A549 treated with Hydrocortisone at 1 μM for 4 hours (cell line): ENCODE measurements at places on chromosomes 6 and 20. TPM values are rescaled to one million over a fixed set of nuclear protein-coding genes. Genes with fewer than 3 reads are reported as not detected.

ULBP1 gene
- total RNA-seq = 0.77 to 0.89 TPM (median 0.83 TPM) in 5 replicates

SLC22A16 gene
- total RNA-seq = not detected in 5 replicates

SSTR4 gene
- total RNA-seq = 0.32 to 0.60 TPM (median 0.49 TPM) in 5 replicates

ARHGAP40 gene
- total RNA-seq = 0.08 TPM in 1 of 5 replicates, not detected in the others

OOEP gene
- not detected in 5 replicates for total RNA-seq

UNC93A gene
- not detected in 5 replicates for total RNA-seq

CLPSL1 gene
- not detected in 5 replicates for total RNA-seq

CRIP3 gene
- total RNA-seq = 0.31 to 0.45 TPM (median 0.37 TPM) in 4 of 5 replicates, not detected in the other
